NCI-H524 treated with DMSO at 0.1 percent for 48 hours (cell line): ENCODE measurements at places on chromosomes 2 and 18.

DNA sequence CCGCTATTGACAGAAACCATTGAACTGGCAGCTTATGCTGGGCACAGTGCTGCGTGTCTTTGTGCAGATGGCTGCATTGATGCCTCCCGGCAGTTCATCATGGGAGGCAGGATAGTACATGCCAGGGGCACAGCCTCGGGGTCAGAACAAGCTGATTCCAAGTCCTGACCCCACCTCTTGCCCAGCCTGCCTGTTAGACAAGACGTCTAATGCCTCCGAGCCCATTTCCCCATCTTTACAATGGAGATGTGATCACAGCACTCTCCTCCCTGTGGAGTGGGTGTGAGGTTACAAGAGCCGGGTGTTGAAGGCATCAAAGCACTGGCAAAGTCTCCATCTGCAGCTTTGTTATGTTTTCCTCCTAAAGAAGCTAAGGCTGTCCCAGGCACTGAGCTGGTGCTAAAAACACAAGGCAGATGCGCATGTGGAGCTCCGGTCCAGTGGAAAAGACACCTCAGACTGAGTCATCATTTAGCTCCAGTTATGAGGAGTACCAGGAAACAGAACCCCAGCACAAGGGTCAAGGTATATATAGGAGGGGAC is 125.7 kb upstream of the EPAS1 start:
- DNase-seq = no peak

DNA sequence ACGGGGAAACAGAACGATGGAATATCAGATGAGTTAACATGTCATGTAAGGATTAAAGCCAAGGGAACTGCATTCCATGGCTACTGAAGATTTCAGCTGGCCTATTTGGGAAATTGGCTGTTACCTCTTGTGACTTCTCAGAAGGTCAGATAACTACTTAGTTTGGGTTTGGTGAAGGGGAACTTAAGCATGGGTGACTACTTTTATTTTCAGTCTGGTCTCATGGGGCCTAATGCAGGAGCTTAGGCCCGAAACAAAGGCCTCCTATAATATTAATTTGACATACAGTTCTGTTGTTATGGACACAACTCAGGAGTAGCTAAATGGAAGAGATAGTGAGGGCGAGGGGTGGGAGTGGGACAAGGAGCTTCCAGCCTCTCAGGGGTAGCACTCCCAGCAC is 44.0 kb upstream of the TXNDC2 start:
- no peak for DNase-seq

- DNase-seq = no peak
Measured at GRCh38 chr2:227402959-227403358, 15.2 kb upstream of the SCYGR1 start.

- DNase-seq = no peak
Measured at GRCh38 chr2:143088388-143088787, 40.8 kb upstream of the ARHGAP15 start.

DNA sequence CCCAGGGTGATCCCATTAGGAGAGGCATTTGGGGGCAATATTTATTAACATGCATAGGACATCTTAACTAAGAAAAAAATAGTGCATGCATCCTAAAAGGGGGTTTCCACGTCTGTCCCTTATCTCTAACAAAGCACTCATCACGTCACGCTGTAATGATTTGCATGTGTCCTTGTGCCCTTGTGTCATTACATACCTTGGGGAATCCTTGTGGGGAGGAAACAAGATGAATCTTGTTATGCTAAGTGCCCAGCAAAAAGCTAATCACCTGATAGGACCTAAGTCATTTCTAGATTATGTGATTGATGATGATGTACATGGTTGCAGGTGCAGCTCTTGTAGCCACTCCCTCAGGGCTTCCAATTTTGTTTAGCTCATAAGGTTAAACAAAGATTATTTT is 250.9 kb downstream of the FBXO15 start:
- no peak for DNase-seq

- DNase-seq = no peak
Measured at GRCh38 chr2:63926815-63927214, 85.1 kb downstream of the UGP2 start.

GRCh38 chr2:26577442-26578112 is 63.6 kb downstream of the CIB4 start:
- no peak for DNase-seq

- no peak for DNase-seq
Measured at GRCh38 chr18:65091744-65092329, 659.0 kb upstream of the CDH7 start.
